ENCODE measurements at places on chromosomes 6 and 20. TPM values are rescaled to one million over a fixed set of nuclear protein-coding genes. Genes with fewer than 3 reads are reported as not detected.

DNA sequence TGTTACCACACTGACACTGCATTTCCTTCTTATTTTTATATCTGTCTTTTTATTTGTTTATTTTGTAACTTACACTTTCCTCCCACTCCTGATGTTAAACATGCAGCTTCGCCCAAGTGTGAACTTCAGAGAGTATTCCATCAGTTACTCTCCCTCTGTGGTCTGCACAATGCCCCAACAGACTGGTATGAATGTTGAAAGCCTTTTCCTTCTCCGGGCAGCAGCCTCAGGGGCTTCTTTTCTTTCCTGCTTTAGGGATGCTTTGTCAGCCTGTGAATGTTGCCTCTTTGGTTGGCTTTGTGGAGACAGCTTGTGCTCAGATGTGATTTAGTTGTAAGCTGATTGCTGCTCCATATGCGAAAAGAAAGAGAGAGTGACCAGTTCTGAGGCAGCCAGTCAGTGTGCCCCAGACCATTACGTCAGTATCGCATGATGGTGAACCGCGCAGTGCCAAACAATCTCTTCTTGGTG is 44.0 kb downstream of the SMPDL3A start:
- DNase-seq: no peak
- H3K27me3 ChIP-seq: peaks cover 6% of the 10 kb centered on the region
- no peak overlapping the region for H3K27ac ChIP-seq
- no peaks in the 10 kb centered on the region for H3K36me3 ChIP-seq
- no peak overlapping the region for H3K4me3 ChIP-seq

- DNase-seq: no peak
- H3K4me3 ChIP-seq: no peak overlapping the region
- peaks cover 4% of the 10 kb centered on the region for H3K4me1 ChIP-seq
Measured at GRCh38 chr6:155089746-155090145, 94.6 kb downstream of the TIAM2 start.

Gene GLP1R
- not detected for total RNA-seq

Gene DTNBP1
- total RNA-seq: 16.1 TPM

Gene GRM1
- total RNA-seq: not detected
